ENCODE measurements at places on chromosomes 5 and 9.

- DNase-seq: no peak
These were observed 41.8 kb upstream of the DPYSL3 start for GRCh38 chr5:147551677-147552076.

DNA sequence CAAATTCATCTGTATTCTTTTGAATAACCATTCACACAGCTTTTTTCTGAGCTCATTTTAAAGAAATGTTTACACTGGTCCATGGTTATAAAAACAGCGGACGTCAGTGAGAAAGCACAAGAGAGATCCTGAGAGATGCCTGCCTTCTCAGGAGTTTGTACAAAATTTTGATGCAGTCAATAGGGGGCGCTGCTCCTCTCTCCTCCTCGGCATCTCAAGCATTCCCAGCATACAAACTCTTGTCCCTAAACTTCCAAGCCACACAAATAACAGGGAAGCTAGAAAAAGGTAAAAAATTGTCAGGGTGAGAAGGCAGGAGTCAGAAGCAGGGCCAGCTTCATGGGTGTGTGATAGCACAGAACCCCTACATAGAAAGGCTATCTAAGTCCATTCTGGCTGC lies 11.2 kb upstream of the CCDC152 start:
- DNase-seq: no peak

- DNase-seq: no peak
These were observed 168.8 kb downstream of the DROSHA start for GRCh38 chr5:31362931-31363568.

DNA sequence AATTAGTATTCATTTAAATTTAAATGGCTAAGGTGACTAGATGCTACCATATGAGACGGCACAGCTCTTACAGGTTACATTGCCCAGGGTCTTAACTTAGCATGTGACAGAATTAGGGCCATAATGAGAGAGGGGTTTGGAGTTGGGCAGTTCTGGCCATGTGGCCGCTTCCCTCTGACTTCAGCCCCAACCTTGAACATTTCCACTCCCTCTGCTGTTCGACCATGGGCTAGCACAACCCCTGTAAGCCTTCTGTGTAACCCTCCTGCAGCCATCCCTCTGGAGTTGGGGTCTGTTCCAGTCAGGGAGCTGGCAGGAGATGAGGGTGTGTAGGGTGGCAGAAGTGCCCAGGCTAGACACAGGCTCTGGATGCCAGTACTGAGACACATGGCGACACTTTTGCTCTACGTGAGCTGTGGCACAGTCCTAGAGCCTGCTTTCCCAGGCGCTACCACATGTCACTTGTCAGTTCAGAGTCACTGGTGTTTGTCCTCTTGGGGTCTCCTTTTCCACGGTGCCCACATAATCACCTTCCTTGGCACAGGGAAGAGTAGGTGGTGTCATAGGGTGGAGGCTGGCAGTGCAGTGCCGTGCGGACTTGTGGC lies 128.7 kb upstream of the PITX1 start:
- DNase-seq: no peak

GRCh38 chr9:108224716-108225115 lies 631.1 kb downstream of the ACTL7B start:
- peak; percentile 16 for DNase-seq

DNA sequence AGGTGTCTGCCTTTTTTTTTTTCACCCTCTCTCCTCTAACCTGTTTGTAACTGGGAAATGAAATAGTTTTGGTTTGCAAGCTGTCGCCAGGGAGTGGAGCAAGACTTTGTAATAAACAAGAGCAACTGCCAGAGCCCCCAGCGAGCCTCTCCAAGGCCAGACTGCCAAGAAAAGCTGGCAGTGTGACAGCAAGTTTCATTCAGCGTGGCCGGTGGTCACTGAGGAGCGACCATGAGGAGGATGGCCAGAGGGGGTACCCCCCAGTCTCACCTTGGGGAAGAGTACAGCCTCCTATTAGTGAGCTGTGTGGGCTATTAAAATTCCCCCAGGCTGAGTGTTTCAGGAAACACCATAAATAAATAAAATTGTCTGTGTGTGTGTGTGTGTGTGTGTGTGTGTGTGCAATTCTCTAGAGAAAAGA lies 49.9 kb downstream of the ZFAND5 start:
- peak; percentile 54 for DNase-seq

DNA sequence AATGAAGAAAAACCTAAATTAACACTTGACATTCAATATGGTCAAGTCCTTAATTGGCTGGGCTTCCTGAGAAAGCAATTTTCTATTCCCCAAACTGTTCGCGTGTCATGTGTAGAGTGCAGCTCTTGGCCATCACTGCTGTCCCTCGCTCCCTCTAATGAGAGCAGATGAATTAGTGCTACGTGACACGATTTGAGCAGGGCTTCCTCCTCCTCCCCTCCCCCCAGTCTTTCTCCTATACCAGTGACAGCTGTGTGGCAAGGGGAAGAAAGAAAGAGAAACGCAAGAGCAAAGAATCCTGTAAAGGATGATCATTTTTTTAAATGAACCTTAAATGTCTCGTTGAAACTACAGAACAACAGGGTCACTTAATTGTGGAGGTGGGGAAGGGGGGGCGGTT lies 159.6 kb downstream of the BNC2 start:
- peak; percentile 43 for DNase-seq

DNA sequence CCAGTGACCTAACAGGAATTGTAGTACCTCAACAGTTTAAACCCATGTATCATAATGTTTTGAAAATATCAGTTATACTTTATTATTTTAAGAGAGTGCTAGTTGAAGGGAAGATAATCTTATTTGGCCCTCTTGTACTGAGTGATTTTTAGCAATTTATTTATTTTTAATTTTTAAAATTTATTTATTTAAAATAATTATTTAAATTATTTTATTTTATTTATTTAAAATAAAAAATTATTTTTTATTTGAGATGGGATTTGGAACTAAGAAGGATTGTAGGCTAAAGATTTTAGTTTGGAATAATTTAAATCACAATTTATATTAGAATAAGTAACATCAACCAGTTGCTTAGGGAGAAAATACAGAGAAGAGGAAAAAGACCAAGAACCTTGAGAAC lies 54.2 kb downstream of the NAA35 start:
- DNase-seq: no peak

GRCh38 chr9:84705128-84705527 lies 35.6 kb downstream of the NTRK2 start:
- DNase-seq: no peak

Data from NCI-H2171 (cell line).